ENCODE measurements at places on chromosomes 16 and 17. TPM values are rescaled to one million over a fixed set of nuclear protein-coding genes. Genes with fewer than 3 reads are reported as not detected.

- DNase-seq, result no peak
These were observed 16.3 kb upstream of the CBX4 start for GRCh38 chr17:79855331-79856124.

TP53TG3 gene
- not detected for total RNA-seq

DNA sequence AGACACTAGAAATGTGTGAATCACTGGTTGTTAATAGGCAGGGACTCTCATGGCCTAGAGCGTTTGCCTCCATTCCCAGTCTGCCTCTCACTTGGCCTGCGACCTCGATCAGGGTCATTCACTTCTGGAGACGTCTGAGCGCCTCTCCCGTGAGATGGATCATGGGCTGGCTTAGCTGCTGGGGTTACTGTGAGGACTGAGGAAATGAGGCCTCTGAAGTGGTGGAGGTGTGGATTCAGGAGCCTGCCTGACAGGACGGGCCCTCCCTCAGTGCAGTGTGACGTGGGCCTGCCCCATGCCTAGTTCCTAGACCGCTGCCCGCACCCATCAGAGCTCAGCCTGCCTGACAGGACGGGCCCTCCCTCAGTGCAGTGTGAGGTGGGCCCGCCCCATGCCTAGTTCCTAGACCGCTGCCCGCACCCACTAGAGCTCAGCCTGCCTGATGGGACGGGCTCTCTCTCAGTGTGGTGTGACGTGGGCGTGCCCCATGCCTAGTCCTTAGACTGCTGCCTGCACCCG lies 61.9 kb downstream of the BANP start:
- DNase-seq, result no peak

- no peak for DNase-seq
These were observed 104.5 kb downstream of the SNX29 start for GRCh38 chr16:12081048-12081404.

DNA sequence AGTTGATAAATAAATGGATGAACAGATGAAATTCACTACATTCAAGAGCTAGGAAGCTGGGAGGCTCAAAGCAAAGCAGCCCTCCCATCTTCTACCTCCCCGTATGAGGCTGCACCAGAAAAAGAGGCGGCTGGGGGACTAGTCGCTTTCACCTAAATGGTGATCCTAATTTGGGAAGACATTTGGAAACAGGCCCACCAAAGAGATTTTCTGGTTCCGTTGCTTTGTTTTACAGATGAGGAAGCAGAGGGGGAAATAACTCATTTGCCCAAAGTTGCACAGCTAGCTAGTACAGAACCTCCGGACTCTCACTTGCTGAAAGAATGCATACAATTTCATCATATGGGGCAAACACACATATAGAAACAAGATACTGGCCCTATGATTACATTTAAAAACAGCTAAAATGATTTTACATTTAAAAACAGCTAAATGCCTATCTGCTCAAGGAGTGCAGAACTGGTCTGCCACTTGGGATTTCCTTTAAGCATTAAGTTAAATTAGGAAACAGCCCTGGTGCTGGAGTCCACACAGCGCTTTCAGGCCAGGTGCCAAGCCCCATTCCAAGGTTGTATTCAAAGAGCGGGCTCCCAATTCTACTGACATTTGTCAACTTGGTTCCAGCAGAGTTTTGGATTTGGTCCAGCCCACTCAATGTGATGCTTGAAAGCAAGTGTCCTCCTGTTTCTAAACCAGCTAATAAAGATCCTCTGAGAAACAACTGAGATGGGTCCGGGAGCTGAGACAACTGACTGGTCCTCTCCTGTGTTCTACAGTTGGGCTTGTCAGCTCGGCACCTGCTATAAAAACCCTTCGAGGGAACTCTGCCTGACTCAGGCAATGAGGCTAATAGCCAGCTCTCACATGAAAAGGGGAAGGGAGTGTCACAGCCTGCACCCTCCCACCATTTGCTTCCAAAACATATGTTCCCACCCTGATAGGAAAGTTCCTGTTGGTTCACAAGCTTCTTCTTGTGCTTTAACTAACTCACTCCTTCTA lies 11.7 kb downstream of the ERN1 start:
- peak; percentile 6 for DNase-seq

- DNase-seq, result no peak
These were observed 51.4 kb downstream of the IRF8 start for GRCh38 chr16:85950136-85950918.

GRCh38 chr17:28741358-28742349 lies 2.2 kb upstream of the TRAF4 start:
- DNase-seq, result no peak

GRCh38 chr17:33936764-33937163 lies 318.3 kb upstream of the CCL2 start:
- DNase-seq, result no peak

DNA sequence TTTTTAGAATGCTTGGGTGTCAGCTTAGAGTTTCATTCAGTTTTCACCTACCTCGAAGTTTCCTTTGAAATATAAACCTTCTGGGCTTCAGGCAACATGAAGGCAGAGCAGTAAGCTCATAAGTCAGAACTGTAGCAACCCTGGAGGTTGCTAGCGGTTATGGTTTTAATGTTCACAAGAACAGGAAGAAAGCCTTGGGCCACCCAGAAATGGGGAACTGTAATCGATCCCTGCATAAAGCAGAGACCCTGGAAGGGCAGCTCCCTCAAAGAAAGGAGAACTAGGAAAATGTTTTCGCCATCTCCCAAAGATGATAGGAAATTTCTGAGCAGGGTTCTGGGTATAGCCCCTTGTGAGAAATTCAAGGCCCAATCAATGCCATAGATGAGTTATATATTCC lies 47.8 kb upstream of the RASL10B start:
- no peak for DNase-seq

- no peak for DNase-seq
These were observed 43.8 kb downstream of the SHISA6 start for GRCh38 chr17:11284811-11285210.

DNA sequence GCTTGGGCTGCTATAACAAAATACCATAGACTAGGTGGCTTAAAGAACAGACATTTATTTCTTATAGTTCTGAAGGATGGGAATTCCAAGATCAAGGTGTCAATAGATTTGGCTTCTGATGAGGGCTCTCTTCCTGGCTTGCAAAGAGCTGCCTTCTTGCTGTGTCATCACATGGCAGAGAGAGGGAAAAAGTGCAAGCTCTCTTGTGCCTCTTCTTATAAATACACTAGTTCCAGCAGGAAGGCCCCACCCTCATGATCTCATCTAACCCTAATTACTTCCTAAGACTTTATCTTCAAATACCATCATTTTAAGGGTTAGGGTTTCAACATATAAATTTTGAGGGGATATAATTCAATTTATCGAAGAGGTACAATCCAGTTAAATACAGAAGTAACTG lies 30.6 kb downstream of the ABCA9 start:
- DNase-seq, result no peak

Measured in thoracic aorta (tissue), 2 donors.